ENCODE measurements at places on chromosomes 4 and X.

DNA sequence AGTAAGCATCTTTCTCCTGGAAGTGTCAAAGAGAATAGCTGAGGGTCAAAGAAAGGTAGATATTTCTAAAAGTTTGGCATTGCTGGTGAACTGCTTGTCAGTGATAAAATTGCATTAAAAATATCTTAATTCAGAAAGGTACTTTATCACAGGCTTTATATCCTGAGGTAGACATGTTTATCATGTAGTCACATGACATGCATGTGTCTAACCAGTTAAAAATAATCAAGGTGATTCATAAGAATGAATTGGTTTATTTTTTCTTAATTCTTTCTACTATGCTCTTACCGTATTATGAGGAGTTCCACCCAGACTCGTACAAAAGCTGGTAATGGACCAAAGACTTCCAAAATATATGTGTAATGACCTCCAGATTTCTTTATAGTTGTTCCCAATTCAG is 6.1 kb downstream of the SLC7A11 start:
- no peak for DNase-seq

- no peak for DNase-seq
Measured at GRCh38 chrX:72121383-72121782, 10.3 kb downstream of the RTL5 start.

GRCh38 chr4:39970671-39971640 is 6.8 kb downstream of the PDS5A start:
- no peak for DNase-seq

DNA sequence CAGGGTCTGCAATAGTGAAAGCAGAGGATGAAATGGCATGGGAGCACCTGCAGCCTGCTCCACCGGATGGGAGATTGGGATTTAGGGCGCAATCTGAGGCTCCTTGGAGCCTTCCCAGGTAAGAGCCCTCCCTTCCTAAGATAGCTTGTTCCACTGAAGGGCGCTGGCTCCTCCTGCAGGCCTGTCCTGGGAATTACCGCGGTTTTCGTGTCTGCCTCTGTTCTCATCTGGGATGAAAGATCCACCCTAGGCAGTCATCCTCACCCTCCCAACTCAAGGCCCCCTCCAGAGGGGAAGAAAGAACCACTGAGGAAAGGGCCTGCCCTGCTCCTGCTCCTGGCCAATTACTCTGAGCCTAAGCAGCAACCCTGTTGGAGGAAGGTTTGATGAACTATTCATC is 547.5 kb downstream of the SMARCA1 start:
- DNase-seq = peak; percentile 14

DNA sequence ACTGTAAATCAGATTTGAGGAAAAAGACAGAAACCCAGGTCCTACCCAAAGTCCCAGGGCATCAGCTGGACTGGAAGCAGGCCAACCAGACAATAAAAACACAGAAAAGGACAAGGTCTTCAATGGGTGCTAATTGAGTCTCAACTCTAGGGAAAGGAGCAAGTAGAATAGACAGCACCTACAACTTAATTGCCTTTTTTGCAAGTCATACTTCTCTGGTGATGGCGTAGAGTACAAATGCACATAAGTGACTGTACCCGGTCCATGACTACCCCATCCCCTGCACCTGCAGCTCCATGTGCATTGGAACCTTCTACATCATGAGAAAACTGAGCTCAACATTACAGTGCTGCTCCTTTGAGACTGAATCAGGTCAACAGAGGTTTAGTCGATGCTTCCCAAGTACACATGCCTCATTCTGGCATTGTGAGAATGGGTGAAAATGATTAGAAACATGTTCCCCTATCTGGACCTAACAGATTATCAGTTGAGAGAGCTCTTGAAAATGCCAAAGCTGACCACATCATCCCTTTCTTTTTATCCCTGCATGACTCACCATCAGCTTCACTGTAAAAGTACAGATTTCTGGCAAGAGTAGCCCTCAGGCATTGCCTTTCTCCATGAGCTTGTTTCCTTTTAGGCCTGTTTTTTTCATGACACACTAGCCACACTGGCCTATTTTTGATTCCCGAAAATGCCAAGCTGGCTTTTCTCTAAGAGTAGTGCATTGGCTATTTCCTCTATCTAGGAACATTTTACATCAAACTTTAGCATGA is 298.3 kb downstream of the HS3ST1 start:
- peak; percentile 13 for DNase-seq

GRCh38 chr4:152115794-152116193 is 355.0 kb upstream of the GATB start:
- DNase-seq = no peak

GRCh38 chrX:74800062-74800461 is 125.2 kb downstream of the NEXMIF start:
- no peak for DNase-seq

DNA sequence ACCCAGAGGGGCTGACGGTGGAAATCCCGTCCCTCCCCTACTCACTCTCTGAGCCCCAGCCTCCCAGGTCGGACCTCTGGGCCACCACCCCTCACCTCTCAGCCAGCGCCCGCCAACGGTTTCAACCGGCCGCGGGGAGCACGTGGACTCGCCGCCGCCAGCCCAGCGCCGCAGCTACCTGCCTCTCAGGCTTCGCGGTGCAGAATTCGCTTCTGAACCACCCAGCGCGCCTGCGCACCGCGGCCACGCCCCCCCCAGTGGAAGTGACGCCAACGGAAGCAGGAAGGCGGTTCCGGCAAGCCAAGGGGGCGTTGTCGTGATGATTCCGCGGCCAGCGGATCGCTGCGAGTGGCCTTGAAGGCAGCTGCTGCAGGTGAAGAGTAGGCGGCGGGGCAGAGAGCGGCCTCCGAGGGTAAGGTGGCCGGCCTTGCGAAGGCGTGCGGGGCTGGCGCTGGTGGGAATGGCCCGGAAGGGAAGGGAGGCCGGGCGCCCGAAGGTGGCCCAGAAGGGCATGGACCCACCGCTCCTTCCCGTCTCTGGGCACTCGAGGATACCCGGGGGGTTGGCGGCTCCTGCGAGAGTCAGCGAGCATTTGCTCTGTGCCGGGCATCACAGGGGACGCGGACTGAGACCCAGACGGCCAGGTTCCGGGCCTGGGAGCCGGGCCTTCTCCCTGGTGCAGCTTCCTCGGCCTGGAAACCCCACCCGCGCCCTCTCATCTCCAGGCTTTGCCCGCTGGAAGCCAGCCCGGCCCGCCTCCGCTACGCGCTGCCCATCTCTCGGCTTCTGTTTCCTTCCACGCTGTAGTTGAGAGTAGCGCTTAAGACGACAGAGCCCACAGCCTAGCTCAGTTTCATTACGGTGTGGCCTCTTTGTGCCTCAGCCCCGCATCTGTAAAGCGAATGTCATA is at the start of the genes LYAR and ZBTB49:
TSS of gene LYAR (minus strand) at position 214 of the 910 bp plus-strand sequence. CDS start 6,412 bp downstream, outside the sequence.
TSS of gene ZBTB49 (plus strand) at position 311 of the 910 bp plus-strand sequence. CDS start 9,695 bp downstream, outside the sequence.
- peak; percentile 89 for DNase-seq

GRCh38 chrX:155577682-155578081 is 35.1 kb downstream of the TMLHE start:
- no peak for DNase-seq

- no peak for DNase-seq
Measured at GRCh38 chr4:151302432-151302831, 23.0 kb downstream of the SH3D19 start.

DNA sequence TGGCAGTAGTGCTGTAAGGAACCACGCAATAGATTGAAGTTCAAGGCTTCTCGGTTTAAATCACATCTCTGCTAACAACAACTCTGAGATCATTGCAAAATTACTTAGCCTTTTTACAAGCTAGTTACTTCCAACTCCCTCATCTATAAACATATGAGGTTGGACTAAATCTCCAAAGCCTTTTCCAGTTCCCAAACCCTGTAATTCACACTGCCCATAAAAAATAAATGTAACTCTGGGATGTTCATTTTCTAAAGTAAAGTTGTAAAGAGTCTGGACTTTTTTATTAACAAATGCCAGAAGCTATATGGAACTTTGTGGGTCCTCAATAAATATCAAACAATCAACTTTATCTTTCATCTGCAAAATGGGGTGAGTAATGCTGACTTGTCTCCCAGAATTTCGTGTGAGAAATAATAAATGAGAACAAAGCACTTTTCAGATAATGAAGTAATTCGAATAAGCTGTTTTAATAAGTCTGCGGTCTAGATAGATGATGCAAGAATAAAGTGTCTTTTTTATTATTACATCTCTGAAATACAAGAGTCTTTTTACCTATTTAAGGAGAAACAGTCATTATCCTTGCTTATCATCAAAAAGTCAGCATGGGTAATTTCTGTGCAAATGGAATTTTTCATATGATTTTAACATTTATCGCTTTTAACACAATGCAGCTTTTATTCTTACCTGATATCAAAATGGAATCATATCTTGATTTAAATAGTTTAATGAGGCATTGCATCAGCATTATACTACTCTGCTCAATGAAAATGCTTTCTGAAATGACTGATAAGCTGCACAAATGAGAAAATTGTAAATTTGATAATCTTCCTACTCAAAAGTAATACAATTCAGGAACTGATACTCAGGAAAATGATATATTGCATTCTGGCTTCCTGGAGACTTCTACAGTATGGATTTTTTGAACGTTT is 252.6 kb downstream of the BANK1 start:
- no peak for DNase-seq

GRCh38 chr4:113882668-113883067 is 96.8 kb downstream of the ARSJ start:
- no peak for DNase-seq

- DNase-seq = no peak
Measured at GRCh38 chr4:108702960-108703359, 52.6 kb downstream of the OSTC start.

- DNase-seq = no peak
Measured at GRCh38 chr4:12679217-12679616, 804.9 kb downstream of the RAB28 start.

- no peak for DNase-seq
Measured at GRCh38 chr4:90715242-90715641, 588.0 kb downstream of the CCSER1 start.

GRCh38 chrX:39479856-39480255 is 617.9 kb downstream of the BCOR start:
- no peak for DNase-seq

DNA sequence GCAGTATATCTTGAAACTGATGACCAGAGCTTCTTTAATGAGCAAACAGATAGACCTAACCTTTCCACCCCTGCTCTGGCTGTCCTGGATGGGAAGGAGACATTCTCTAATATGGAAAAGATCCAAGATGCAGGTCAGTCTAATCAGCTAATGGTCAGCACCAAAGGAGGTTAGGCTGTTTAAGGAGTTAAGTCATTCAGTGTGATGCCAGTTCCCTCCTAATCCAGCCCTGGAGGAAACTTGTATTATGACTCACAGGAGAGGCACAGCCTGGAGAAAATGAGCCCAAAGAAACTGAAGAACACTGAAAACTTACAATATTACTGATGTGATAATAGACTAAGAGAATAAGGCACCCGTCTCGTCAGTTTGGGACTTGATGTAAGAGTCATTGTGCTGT is 323.0 kb downstream of the HNRNPD start:
- peak; percentile 5 for DNase-seq

- DNase-seq = no peak
Measured at GRCh38 chrX:148784856-148785255, 284.4 kb downstream of the AFF2 start.

DNA sequence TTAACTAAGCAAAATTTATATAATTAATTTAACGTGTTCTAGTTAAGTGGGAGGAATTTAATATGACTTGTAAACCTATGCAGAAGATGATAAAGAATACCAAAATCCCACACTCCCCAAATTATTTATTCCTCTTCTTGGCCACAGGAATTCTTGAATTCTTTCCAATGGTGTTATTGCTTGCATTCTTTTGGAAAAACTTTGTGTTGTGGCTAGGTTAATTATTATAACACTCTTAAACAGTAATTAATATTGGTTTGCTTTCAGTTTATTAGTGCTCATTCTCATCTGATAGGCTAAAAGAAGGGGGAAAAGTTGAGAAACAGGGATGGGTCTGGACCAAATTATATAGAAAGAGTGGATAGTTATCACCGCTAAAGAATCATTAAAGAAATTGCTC is 141.5 kb upstream of the PABPC4L start:
- no peak for DNase-seq

- no peak for DNase-seq
Measured at GRCh38 chrX:145821898-145822571, 4.4 kb downstream of the SLITRK2 start.

GRCh38 chrX:15546745-15547144 is 46.1 kb downstream of the BMX start:
- no peak for DNase-seq

DNA sequence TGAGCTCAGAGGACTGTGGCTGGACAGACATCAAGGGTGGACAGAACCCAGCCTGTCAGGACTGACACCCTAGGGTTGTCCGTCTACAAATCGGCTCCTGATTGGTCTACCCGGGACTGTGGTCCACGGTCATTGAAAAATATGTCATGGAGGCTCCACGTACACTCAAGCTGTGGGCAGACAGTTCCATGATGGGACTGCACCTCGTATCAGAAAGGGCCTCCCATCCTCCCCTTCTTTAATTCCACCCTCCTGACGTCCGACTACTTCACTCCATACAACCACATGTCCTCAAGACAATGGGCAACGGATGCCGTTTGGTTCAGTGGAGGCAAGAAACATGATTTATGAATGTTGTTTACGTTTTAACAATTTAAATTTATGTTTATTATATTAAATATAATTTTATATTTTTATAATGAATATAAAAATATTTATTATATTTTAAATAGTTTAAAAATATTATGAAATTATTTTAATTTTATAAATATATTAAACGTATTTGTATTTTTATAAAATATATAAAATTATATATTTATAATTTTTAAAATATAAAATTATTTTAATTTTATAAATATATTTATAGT is 58.0 kb upstream of the SHOX start:
- DNase-seq = no peak

- no peak for DNase-seq
Measured at GRCh38 chrX:56729152-56729850, at the start of gene NBDY. NBDY (plus strand) TSS chrX:56729243; CDS start chrX:56729354, 111 bp downstream.

- no peak for DNase-seq
Measured at GRCh38 chr4:152007111-152007510, 246.3 kb upstream of the GATB start.

- no peak for DNase-seq
Measured at GRCh38 chr4:24775032-24775605, 20.3 kb upstream of the SOD3 start.

- DNase-seq = no peak
Measured at GRCh38 chrX:52015794-52016193, 53.2 kb downstream of the MAGED4B start.

DNA sequence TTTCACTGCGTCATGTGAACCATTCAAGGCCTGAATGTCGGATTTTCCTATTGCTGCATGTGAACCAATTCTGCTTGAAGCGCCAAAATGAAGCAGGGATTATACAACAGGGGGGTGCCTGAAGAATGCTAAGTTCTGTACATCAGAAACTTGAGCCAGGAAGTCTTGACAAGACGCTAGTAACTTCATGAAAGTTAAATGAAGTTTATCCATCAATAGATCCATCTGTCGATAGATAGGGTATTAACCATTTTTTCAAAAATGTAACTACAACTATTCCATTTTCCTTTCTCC is 590 bp upstream of the NAF1 start:
- DNase-seq = no peak

GRCh38 chr4:123672987-123673386 is 276.4 kb downstream of the SPRY1 start:
- DNase-seq = peak; percentile 23

DNA sequence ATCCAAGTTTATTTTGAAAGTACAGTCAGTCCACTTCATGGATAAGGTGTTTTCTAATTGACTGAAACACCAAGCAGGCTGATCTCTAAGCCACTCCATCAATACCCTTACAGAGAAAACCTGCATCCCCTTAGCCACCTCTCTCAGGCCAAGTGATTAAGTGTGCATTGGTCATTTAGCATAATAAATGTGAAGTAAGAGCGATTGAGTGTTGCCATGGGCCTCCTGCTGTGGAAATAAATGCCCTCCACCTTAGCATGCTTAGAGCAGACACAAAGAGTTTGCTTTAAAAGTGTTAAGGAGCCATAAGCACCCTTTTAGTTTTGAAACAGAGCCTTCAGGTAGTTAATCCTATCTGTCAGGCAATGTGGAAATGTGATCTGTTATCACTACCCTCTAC is 386.5 kb downstream of the GPAT3 start:
- no peak for DNase-seq

All from RWPE1 (cell line).